ENCODE measurements at places on chromosomes 16 and 17.

- no peak for DNase-seq
Measured at GRCh38 chr17:14579716-14580115, 278.8 kb downstream of the HS3ST3B1 start.

DNA sequence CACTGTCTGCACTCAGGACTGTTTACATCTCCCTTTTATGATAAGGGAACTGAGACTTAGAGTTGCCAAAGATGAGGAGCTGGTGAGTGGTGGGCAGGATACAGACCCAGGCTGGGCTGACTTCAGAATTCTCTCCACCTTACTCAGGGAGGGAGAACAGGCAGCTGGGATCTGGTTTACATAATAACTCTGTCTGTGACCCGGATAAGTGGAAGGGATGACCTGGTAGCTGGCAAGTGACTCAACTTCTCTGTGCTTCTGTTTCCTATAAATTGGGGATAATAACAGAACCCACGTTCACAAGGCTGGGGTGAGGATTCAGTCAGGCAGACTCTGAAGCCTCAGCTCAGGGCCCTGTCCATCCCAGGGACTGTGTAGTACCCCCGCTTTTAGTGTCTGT lies 2.6 kb downstream of the SNX20 start:
- DNase-seq, result no peak

GRCh38 chr17:4549781-4550533 lies 5.2 kb downstream of the MYBBP1A start:
- DNase-seq, result no peak

DNA sequence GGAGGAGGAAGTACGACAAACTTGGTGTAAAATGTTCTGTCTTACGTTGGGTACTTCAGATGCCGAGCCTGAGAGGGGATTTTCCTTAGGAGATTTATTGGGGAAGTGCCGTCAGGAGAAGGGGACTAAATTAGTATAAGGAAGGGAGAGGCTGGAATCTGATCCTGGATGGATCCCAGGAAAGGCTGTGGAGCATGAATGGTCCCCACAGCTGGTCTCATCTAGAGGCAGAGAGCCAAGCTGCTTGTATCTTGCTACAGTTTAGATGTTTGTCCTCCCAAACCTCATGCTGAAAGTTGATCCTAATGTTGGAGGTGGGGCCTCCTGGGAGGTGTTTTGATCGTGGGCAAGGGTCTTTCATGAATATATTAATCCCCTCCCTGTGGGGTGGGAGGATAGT lies 798.4 kb upstream of the EEF2KMT start:
- no peak for DNase-seq

GRCh38 chr17:14827396-14827919 lies 437.7 kb downstream of the PMP22 start:
- DNase-seq, result no peak

DNA sequence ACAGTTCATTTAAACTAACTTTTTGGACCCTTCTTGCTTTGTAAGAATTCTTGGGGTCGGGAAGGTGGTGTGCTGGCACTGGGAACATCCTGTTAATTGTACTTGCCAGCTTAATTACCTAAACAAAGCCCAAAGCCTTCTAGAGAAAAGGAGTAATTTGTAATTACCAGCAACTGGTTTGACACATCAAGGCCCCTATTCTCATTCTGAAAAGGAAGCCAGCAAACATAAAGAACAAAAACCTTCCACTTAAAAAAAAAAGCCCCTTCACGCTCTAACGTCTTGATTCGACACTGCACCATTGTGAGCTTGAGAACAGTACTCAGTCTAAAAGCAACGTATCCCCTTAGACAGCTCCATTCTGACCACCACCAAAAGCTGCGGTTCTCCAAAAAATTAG lies 74.7 kb upstream of the RPH3AL start:
- DNase-seq, result no peak

- DNase-seq, result no peak
Measured at GRCh38 chr17:68302666-68303065, 11.4 kb downstream of the ARSG start.

DNA sequence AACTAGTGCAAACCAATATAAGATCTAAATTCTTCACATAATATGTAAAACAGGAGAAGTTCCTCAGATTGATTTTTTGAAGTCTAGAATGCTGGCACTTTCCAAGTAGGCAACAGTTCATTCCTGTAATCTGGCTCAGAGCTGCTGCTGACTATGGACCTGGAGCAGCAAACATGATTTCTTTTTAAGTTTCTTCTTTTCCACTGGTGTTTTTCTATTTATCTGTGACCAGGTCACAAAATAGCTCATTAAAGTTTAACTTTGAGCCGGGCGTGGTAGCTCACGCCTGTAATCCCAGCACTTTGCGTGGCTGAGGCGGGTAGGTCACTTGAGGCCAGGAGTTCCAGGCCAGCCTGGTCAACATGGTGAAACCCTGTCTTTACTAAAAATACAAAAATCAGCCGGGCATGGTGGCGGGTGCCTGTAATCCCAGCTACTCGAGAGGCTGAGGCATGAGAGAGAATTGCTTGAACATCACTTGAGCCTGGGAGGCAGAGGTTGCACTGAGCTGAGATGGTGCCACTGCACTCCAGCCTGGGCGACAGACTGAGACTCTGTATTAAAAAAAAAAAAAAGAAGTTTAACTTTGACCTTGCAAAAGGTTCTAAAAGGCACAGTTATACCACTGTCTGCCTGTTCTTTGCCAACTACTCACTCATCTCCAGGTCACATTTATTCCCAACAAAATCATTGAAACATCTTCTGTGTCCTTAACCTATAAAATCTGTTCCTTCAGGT lies 29.4 kb upstream of the SLC13A2 start:
- no peak for DNase-seq

- peak; percentile 4 for DNase-seq
Measured at GRCh38 chr16:17585449-17586074, 114.8 kb upstream of the XYLT1 start.

Measured in OCI-M1 (cell line).